ENCODE measurements at places on chromosomes 11 and 22.

DNA sequence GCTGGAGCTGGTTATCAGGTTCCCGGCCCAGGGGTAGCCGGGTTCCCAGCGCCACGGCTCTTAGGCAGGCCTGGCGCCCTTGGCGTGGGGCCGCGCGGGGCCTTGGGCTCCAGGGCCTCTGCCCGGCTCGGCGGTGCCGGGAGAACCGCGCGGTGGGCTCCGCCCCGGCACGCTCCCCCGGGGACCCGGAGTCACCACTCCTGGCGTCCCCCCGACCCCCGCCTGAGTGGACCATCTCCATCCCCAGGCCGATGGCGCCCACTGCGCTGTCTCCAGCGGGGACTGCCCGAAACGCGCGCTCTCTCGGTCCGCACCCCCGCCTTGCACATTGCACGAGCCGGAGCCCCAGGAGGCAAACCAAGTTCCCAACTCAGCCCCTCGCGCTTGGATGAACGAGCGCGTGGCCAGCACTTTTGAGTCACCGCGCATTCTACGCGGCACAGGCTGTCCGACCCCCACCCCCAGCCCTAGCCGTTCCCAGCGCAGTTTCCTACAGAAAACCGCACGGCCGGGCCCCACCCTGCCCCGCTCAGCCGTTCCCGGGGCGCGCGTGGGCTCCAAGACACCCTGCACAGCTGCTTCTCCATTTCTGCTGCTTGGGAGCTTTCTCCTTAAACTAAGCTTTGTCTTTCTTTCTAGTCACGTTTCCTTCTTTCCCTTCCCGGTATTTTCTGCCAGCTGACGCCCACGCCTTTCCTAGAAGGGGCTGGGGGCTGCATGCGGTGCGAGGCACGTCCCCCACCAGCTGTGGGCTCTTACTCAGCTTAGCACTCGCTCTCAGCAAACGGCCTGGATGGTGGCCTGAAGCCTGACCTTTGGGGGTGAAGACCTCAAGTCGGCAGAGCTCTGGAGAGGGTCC lies 650 bp upstream of the CHID1 start:
- DNase-seq: peak; percentile 50

GRCh38 chr11:72812967-72813739 lies 1.1 kb upstream of the ATG16L2 start:
- DNase-seq: peak; percentile 82

DNA sequence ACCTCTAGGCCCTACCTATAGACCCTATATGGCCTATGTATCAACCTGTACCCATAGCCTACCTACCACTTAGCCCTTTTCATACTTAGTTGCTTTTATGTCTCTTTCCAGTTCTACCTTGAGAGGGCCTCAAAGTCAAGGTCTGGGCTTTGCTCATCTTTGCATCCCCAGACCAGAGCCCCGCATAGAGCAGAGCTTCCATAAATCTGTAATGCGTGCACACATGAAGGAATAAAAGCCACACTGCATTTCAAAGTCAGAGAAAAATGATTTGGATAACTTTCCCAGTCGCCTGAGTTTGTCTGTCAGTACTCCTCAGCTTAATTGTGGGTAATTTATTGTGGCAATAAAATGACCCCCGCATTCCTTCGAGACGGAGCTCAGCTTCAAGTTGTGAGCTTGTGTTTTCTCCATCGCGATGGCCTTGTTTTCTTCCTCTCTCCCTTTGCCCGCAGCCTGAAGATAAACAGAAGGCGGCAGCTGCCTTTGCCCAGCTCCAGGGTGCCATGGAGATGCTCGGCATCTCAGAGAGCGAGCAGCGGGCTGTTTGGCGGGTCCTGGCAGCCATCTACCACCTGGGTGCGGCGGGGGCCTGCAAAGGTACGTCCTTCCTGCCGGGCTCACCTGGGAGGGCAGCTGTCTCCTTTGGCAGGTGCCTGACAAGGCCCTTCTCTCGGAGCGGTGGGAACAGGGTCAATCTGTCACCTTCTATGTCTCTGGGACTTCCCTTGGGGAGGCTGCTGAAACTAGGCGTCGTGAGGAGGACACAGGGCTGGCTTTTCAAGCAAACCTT lies 55.7 kb downstream of the MYO18B start:
- no peak for DNase-seq

- DNase-seq: no peak
Observed at GRCh38 chr11:131581046-131581445, 210.6 kb downstream of the NTM start.

- no peak for DNase-seq
Observed at GRCh38 chr11:23519194-23519593, 658.9 kb upstream of the CCDC179 start.

DNA sequence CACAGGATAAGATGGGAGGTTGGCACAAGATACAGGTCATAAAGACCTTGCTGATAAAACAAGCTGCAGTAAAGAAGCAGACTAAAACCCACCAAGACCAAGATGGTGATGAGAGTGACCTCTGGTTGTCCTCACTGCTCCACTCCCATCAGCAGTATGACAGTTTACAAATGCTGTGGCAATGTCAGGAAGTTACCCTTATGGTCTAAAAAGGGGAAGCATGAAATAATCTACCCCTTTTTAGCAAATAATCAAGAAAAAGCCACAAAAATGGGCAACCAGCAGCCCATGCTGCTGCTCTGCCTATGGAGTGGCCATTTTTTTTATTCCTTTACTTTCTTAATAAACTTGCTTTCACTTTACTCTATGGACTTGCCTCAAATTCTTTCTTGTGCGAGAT lies 8.7 kb upstream of the PIWIL4 start:
- DNase-seq: no peak

DNA sequence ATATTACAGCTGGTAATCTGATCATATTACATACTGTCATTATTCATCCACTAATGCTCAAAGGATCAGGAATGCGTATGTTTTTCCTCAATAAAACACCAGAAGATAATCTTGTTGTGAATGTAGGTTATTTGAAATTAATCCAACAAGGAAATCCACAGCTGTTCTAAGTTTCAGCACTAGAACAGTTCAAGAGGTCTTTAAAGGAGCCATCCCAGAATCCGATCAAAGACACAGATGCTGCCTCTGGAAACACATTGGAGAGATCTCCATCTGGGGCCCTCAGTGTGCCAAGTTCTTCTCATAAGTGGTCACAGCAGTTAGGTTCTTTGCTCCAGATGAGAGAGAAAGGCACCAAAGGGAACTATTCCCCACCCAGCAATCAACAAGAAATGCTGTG lies 1955.1 kb upstream of the RAG2 start:
- DNase-seq: no peak

GRCh38 chr22:28630177-28630574 lies 49.5 kb downstream of the TTC28 start:
- no peak for DNase-seq

DNA sequence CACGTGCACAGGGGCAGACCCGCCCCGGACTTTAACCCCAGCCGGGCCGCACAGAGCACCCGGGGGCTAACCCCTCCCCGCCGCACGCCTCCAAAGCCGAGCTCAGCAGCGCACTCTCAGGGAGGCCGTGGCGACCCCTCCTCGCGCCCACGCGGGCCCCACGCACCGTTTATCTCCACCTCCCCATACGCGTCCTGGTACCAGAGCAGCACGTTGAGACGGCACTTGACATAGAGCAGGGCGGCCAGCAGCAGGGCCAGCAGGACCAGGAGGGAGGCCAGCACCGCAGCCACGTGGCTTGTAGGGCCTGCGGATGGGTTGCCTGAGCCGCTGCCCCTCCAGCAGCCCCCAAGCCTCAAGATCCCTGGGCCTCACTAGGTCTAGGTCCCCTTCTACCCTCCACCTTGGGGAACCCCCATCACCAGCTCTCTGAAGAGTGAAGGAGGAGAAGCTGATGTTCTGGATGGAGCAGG lies 7.1 kb downstream of the SIGIRR start:
- DNase-seq: no peak

DNA sequence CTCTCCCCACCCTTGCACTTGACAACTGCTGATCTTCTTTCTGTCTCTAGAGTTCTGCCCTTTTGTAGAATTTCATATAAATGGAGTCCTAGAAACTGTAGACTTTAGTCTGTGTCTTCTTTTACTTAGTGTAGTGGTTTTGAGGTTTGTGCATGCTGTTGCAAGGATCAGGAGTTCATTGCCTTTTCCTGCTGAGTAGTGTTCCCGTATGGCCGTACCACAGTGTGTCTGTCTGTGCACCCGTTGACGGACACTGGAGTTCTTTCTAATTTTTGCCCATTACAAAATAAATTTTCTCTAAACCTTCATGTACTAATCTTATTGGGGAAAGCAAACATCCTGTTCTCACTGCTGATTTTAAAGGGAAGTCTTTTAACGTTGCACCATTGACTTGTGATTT lies 138.1 kb downstream of the TBC1D22A start:
- DNase-seq: no peak

DNA sequence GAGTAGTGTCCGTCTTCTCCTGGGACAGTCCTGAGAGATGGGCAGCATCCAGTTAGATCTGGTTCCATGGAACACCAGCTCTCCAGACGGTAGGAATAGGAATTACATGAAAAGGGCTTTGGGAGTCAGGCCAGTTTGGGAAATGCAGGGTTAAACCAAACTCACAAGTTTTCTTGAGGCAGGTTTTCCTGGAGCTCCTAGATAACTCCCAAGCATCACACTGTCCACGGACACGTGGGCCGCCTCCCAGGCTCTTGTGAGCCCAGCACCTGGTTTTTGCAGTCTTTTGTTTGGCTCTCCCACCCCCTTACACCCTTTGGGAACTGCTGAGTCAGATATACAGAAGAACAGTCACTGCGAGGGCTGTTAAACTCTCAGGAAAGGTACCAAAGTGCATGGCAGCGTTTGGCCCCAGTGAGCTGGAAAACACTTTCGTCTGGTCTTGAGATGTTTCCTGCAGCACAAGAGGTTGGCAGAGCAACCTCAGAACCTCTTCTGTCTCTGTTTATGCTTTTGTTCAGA lies 90.0 kb downstream of the BCR start:
- no peak for DNase-seq

GRCh38 chr22:46478083-46478551 lies 59.3 kb downstream of the CELSR1 start:
- no peak for DNase-seq

- no peak for DNase-seq
Observed at GRCh38 chr11:128763224-128763623, 69.4 kb downstream of the FLI1 start.

DNA sequence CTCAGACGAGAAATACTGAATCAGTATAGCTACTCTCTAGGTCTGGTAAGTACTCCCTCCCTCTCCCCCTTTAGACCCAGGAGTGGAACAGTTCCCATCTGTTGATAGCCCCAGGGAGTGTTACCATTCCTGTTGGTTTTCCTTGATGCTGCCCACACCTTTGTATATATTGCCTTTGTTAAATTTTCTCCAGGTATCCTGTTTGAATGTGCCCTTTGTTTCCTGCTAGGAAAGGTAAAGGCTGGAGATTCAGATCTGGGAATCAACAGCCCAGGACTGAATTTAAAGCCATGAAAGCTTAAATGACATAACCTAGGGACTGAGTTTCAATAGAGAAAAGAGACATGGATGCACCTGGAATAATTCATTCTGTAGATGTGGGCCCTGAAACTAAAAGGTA lies 68.3 kb downstream of the CCDC83 start:
- no peak for DNase-seq

DNA sequence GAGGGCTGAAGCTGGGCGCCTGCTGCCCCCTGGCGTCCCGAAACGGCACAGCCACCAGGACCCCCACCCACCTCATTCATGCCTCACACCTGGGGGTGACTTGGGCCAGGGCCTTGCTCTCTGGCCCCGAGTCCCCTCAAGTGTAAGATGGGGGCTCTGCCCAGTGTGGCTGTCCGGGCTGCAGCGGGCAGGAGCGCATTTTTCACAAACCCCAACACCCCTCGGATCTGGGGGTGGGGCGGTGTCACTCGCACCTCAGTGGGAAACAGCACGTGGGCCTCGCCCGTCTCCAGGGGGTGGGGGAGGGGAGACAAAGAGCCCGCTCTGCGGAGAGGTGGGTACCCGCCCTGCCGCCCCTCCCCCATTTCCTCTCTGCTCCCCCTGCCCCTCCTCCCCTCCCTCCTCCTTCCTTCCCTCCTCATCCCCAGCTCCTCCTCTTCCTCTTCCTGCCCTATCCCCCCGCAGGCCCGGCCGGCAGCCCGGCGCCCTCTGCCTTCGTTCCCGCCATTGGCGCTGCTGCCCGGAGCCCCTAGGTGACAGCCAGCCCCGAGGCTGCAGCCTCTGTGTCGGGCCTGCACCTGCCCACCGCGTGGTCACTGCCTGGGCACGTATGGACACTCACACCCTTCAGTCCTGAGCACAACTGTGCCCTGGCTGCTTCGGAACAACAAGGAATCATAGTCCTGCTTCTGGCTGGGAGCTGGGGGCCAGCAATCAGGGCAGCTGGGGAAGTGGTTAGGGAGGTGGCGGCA lies 6.8 kb upstream of the CDKN1C start:
- DNase-seq: peak; percentile 74

- no peak for DNase-seq
Observed at GRCh38 chr22:44399906-44400762, 87.4 kb upstream of the SHISAL1 start.

GRCh38 chr22:29478326-29479276 lies 1.4 kb upstream of the NEFH start:
- peak; percentile 21 for DNase-seq

- peak; percentile 16 for DNase-seq
Observed at GRCh38 chr11:66172146-66172545, 96.3 kb upstream of the RAB1B start.

DNA sequence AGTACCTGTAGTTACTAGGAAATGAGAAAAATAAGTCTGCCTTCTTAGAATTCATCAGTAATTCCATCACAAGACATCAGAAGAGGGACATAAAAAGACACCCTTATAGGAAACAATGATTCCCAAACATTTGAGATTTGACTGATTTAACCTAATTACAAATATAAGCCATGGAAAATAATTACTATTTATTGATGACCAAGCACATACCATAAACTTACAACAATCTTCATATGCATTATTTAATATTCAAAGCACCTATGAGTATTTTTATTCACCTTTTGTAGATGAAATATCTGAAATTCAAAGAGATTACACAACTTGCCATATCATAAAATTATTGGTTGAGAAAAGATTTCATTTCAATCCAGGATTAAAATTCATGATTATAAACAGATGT lies 14.6 kb upstream of the OR52D1 start:
- no peak for DNase-seq

- DNase-seq: no peak
Observed at GRCh38 chr22:40611606-40612005, 24.9 kb downstream of the MRTFA start.

DNA sequence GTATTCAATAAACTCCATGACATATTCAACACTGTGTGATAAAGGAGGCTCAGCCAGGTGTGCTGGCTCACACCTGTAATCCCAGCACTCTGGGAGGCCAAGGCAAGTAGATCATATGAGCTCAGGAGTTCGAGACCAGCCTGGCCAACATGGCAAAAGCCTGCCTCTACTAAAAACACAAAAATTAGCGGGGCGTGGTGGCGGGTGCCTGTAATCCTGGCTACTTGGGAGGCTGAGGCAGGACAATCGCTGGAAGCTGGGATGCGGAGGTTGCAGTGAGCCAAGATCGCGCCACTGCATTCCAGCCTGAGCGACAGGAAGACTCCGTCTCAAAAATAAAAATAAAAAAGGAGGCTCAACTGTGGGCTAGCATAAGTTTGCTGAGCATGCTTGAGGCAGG lies 4.1 kb upstream of the SLC25A18 start:
- no peak for DNase-seq
